GM12864 (cell line): ENCODE measurements at places on chromosomes 13 and 19.

GRCh38 chr13:48559638-48560320, 26.9 kb upstream of the RCBTB2 start:
- DNase-seq, result no peak

DNA sequence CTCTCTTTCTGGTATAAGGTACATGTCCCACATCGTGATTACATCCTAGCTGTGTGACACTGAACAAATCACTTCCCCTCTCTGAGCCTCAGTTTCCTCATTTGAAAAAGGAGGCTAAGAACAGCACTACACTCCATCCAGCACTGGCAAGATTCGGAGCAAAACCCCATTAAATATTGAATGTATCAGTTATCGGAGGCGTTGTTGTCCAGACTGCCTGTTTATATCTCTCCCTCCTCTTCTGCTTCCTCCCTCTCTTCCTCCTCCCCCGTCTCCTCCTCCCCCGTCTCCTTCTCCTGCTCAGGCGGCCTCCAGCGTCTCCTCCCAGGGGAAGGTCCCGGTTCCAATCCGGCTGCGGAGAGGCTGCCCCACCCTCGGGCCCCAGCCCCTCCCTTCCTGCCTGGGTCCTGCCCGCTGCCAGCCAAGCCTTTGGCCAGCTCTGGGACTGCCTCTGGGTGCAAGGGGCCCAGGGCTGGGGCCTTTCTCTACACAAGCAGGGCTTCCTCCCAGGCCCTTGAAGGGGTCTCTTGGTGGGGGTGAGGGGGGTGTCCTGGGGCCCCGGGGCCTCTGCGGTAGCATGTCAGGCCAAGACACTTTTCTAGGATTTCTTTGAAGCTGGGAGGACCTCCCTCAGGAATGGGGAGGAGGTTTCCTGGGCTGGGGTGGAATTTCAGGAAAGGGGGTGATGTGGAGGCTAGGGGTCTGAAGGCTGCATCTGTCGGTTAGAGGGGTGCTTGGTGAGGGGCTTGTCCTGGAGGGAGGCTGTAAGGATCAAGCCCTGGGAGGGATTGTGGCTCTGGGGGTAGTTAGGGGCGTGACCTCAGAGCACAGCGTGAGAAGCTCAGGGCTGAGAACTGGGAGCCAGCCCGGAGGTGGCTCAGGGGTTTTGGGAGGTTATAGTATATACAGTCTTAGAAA, 1.9 kb downstream of the RRAS start:
- no peak for DNase-seq

- no peak for DNase-seq
Measured at GRCh38 chr13:99614465-99614885, 113.2 kb downstream of the TM9SF2 start.

DNA sequence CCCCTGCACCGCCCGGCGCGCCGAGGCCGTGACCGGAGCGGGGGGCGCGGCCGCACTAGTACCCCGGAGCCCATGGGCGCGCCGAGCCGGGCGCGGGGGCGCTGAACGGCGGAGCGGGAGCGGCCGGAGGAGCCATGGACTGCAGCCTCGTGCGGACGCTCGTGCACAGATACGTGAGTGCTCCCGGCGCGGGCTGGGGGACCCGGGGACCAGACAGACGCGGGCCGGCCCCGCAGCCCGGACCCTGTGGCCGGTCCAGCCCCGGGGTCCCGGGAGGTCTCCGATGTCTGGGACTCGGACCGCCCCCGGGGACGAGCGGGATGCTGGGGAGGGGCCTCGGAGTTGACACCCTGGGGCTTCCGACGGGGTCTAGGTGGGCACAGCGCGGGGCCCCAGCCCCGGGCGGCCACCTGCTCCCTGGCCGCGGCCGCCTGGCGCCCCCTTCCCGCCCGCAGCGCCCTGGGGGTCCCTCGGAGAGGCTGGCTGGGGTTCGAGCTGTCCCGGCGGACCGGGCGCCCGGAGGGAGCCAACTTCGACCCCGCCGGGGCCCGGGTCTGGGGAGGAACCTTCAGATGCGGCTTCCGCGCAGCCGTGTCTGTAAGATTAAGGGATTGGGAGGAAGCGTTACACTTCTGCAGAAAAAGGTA, 568 bp downstream of the ATP11A start:
- DNase-seq, result no peak

- no peak for DNase-seq
Measured at GRCh38 chr13:27834095-27834494, 41.8 kb downstream of the GSX1 start.

- no peak for DNase-seq
Measured at GRCh38 chr19:1112268-1113029, 8.7 kb downstream of the GPX4 start.

DNA sequence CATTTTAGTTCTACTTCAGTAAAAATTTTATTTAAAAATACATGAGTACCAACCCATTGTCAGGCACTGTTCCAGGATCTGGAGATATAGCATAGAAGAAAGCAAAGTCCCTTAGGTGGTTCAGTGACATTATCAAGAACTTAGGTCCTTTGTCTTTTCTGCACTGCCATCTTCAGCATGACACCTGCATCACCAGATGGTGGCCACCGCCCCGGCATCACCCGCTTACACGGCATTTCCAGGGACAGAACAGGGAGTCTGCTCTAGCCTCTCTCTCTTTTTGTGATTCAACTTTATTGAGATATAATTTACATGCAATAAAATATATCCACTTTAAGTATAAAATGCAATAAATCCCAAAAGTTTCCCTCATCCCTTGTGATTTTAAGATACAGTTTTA, 23.5 kb downstream of the DYRK1B start:
- no peak for DNase-seq
